ENCODE measurements at places on chromosomes 6 and 20.
A peak's percentile ranks its signal among the peaks of the same experiment; 100 is the strongest.

DNA sequence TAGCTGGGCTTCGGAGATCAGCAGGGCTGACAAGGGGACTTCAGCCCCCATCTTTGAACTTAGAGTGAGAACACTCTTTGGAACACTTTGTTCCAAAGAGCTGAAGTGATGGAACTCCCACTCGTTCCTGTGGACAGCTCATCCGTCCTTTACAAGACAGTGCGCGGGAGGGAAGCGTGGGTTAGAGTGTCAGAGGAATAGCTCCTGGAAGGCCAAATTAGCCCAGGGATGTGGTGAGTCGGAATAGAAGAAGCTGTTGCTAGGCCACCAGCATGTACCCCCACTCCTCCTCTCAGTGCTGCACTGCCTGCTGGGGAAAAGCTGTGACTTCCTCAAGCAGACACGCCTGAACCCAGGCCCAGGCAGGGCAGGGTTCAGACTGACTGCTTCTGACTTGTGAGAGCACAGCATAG, 1.7 kb downstream of the SDCBP2 start:
- no peak for DNase-seq

GRCh38 chr6:46137387-46137786, 7.6 kb downstream of the ENPP4 start:
- DNase-seq, result no peak

GRCh38 chr6:84243240-84243639, 15.8 kb upstream of the CEP162 start:
- no peak for DNase-seq

GRCh38 chr6:25606151-25606550, 45.9 kb upstream of the SCGN start:
- no peak for DNase-seq

GRCh38 chr20:20566516-20566915, 145.9 kb downstream of the RALGAPA2 start:
- DNase-seq, result no peak

DNA sequence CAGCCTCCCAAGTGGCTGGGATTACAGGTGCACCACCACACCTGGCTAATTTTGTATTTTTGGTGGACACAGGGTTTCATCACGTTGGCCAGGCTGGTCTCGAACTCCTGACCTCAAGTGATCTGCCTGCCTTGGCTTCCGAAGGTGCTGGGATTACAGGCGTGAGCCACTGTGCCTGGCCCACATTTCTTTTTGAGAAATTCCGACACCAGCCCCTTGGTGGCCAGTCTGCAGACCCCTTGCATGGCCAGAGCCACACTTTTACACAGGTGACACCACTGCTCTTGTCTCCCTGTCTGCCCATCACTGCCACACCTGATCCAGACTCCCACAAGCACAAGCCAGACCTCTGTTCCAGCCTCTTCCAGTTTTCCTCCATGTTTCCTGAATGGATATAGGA, 33.0 kb downstream of the SRSF3 start:
- DNase-seq, result no peak

GRCh38 chr6:11586117-11586516, 48.6 kb downstream of the TMEM170B start:
- no peak for DNase-seq

- no peak for DNase-seq
These were observed 242.2 kb upstream of the ECI2 start for GRCh38 chr6:4377603-4378002.

- DNase-seq, result peak; percentile 85
These were observed 62.6 kb downstream of the BACH2 start for GRCh38 chr6:90233994-90234393.

- no peak for DNase-seq
These were observed 15.7 kb downstream of the TMEM181 start for GRCh38 chr6:158575550-158575949.

GRCh38 chr6:15536198-15536955, 126.5 kb downstream of the DTNBP1 start:
- no peak for DNase-seq

DNA sequence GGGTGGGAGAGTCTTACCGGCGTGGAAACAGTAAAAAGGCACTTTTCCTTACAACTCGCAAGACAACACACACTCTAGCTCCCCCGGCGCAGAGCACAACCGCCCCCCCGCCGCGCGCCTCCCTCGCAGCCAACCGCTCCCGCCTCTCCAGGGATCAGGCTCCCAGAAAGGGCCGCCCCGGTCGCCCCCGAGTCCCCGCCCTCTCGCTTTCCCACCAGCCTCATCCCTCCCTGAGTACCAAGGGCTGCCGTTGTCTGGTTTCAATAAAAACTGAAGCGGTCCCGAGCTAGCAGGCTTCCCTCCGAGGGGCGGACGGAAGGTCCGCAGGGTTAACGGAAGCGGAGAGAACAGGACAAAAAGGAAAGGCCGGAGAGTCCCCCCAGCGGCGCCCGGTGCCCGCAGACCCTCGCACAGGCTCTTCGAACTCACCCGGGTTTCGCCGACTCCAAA, 804 bp downstream of the ELOVL5 start:
- DNase-seq, result peak; percentile 57

DNA sequence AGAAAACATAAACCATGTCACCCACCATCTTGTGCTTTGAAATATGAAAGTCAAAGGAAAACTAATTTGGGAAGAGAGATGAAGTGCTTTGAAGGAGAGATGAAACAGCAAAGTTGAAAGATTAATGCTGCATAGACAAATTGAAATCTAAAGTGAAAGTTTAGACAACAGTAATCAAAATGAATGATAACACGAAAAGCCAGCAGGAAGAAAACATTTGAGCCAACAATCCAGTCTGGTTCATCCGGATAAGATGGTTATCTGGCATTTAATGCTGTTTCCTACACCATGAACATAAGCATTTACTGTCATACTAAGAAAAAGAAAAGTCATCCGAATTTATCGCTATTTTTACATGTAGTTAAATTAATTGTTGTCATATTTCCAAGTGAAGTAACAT, 595 bp downstream of the HAO1 start:
- no peak for DNase-seq

GRCh38 chr6:154653853-154654252, 79.4 kb upstream of the SCAF8 start:
- no peak for DNase-seq

GRCh38 chr6:100658486-100658885, 193.8 kb upstream of the SIM1 start:
- DNase-seq, result no peak

GRCh38 chr20:4829514-4830215, 108.0 kb downstream of the PRND start:
- DNase-seq, result no peak

DNA sequence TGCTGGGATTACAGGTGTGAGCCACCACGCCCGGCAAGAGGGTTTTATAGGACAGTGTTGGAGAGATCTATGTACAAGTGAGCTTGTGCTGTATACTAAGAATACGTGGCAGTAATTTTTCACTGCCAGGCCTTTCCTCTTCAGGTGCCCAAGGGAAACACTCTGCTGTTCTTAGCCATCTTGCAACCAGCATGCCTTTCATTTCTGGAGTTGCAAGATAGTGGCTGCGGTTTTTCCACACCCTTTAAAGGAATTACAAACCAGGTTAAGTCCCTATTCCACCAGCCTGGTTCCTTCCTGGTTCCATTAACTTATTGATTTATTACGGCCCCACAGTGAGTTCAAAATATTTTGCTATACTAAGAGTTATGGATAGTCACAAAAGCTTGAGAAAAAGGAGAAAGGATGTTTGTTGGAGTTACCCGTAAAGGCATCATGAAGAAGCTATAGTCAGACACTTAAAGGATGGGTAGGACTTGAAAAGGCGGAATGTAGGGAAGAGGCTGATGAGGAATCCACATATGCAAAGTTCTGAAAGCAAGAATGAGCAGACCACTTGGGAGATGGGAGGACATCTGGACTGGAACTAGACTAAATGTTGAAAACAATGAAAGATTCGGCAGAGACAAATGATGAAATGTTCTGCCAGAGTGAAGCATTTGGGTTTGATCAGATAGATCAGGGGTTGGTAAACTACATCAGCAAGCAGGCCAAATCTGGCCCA, 61.4 kb upstream of the ASIP start:
- no peak for DNase-seq

DNA sequence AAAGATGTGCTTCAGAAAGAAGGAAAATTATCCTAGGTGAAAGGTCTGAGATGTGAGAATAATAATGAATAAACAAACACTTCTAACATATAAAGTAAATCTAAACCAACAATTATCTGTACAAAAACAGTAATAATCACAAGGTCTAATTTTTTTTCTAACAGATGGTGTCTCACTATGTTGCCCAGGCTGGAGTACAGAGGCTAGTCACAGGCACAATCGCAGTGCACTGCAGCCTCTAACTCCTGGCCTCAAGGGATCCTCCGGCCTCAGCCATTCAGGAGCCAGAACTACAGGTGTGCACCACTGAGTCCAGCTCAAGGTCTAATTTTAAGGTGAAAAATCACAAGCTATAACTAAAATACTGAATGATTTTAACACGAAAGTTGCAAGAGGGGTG, 17.0 kb upstream of the ZC3H12D start:
- no peak for DNase-seq

DNA sequence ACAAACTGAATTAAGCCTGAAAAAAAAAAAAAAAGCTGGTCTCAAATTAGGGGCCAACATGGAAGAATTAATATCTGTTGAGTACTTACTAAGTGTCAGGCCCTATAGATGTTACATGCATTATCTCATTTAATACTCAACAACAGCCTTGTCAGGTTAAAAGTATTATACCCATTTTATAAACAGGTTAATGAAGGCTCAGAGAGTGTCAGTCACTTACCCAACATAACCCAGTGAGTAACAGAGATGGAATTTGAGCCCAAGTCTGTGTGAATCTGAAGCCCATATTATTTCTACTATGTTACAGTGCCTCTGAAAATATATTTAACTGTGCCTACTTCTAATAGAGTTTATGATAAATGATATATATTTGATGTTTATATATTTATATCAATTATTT, 11.3 kb upstream of the EIF2S2 start:
- no peak for DNase-seq

DNA sequence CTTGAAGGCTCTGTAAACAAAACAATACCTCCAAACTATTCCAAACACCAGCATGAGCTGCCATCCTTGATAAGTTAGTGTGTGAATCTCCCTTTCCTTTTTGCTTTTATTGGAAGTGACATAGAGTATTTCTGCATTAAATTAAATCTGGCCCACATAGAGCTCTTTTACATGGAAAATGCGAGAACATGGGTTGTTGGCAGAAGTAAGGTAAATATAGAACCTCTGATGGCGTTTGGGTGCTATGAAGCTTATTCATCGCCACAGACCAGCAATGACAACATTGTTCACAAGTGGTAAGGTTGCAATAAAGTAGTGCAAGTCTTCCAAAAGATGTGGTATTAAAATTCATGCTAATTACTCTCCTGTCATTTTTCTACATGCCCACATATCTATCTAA, 445.8 kb upstream of the JAG1 start:
- no peak for DNase-seq
